ENCODE measurements at places on chromosomes 11 and 22. TPM values are rescaled to one million over a fixed set of nuclear protein-coding genes. Genes with fewer than 3 reads are reported as not detected.

DNA sequence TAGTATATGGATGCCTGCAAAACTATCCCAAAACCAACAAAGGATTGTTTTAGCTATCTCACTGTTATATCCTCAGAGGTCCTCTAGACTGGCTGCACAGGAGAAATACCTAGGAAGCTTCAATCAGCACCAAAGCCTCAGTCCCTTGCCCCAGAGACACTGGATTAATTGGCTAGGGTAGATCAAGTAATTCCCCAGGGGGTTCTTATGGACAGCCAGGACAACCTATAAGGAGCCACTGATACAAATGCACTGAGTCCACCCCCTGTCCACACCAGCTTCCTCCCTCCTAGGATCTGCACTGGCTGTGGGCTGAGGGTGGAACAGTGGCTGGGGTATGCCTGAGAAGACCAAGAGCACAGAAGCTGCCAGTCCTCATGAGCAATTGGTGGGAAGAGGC, 16.3 kb downstream of the ADORA2A start:
- H3K36me3 ChIP-seq: no peaks in the 10 kb centered on the region
- no peak for DNase-seq
- H3K4me3 ChIP-seq: no peak overlapping the region
- H3K27me3 ChIP-seq: no peaks in the 10 kb centered on the region
- H3K27ac ChIP-seq: no peak overlapping the region
- H3K4me1 ChIP-seq: peaks cover 17% of the 10 kb centered on the region

- no peaks in the 10 kb centered on the region for H3K4me1 ChIP-seq
- H3K27ac ChIP-seq: no peak overlapping the region
- DNase-seq: no peak
- H3K27me3 ChIP-seq: no peaks in the 10 kb centered on the region
- H3K36me3 ChIP-seq: no peaks in the 10 kb centered on the region
These were observed 10.5 kb upstream of the JHY start for GRCh38 chr11:122872046-122872445.

DNA sequence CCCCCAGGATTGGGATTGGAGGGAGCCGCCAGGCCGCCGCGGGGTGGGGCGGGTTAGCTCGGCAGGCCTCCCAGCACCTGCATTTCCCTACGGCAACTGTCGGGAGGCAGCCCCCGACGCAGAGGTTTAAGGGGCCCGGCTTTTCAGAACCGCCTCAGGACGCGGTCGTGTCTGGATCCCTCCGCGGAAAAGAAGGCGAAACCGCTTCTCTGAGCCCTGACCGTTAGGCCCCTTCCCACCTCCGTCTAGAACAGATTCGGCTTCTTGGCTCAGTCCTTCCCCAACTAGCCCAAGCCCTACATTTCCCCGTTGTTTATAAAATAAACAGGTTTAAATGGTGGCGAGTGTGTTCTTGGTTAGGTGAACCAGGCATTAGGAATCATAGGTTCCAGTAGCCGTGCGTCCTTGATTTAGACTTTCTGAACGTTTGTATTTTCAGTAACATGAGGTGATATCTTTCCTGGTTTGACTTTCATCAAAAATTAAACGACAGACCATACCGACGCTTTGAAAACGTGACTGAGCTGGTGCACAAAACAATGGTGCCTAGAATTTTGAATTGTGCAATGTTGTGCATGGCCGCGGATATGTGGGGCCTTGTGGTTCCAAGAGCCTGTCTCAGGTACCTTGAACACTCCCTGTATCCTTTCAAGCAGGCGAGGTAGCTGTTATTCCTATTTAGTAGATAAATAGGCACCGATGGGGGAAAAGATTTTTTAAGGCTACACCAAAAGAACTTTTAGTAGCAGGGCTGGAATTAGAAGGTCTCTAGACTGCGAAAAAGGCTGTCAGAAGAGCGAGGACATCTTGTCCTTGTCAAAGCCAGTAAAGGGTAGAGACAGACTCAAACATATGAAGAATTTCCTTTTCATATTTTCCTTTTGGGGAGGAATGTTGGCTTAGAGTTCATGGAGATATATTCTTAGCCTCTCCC, 1.2 kb upstream of the HSPA8 start:
- H3K27me3 ChIP-seq: no peaks in the 10 kb centered on the region
- H3K36me3 ChIP-seq: peaks cover 26% of the 10 kb centered on the region
- peak; percentile 52 for DNase-seq
- H3K27ac ChIP-seq: peak overlapping the region; percentile 100

GRCh38 chr11:19844806-19845205, 132.2 kb downstream of the NAV2 start:
- DNase-seq: no peak
- H3K36me3 ChIP-seq: no peaks in the 10 kb centered on the region
- H3K27me3 ChIP-seq: peaks cover 2% of the 10 kb centered on the region
- H3K27ac ChIP-seq: no peak overlapping the region

DNA sequence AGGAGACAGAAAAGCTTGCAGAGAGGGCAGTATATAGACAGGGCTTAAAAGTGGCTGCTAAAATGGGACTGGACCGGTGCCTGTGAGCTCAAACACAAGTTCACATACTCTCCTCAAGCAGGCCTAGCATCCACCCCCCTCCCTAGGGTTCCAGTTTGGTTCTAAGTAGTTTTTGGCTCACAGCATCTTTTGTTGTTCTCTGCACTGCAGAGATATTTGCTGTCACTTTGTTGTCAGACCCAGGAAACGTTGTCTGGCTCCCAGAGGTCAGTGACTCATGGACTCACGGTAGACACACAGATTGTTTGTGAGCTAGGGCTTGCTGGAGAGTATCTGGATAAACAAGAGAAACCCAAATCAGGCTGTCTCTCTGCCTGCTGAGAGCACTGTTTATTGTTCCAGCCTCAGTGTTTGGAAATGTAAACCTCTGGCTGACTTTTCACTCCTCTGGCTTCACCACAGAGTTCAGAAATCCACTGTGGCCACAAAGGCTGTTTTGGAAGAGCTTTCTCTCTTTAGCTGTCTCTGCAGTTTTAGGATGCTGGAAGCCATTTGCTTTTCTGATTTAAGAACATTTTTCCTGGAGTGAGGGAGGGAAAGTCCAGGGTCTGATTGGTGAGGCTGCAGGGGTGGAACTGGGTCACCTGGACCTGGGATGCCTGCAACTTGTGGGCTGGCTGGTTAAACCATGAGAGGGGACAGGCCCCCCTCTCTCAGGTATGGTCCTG, 303.7 kb upstream of the PLET1 start:
- no peak overlapping the region for H3K4me3 ChIP-seq
- no peaks in the 10 kb centered on the region for H3K36me3 ChIP-seq
- DNase-seq: no peak
- H3K4me1 ChIP-seq: no peaks in the 10 kb centered on the region

The CACNA1I gene
- total RNA-seq: 0.24 TPM

The CARD16 gene
- total RNA-seq: not detected

The HSCB gene
- total RNA-seq: 21.5 TPM
